Activated CD4-positive, alpha-beta T cell treated with anti-CD3 and anti-CD28 coated beads for 24 hours (primary cell): ENCODE measurements at places on chromosomes 6 and 20.

- DNase-seq, result no peak
These were observed 88.2 kb downstream of the MTFR2 start for GRCh38 chr6:136161950-136162349.

- no peak for DNase-seq
These were observed 77.5 kb upstream of the POPDC3 start for GRCh38 chr6:105257340-105257739.

DNA sequence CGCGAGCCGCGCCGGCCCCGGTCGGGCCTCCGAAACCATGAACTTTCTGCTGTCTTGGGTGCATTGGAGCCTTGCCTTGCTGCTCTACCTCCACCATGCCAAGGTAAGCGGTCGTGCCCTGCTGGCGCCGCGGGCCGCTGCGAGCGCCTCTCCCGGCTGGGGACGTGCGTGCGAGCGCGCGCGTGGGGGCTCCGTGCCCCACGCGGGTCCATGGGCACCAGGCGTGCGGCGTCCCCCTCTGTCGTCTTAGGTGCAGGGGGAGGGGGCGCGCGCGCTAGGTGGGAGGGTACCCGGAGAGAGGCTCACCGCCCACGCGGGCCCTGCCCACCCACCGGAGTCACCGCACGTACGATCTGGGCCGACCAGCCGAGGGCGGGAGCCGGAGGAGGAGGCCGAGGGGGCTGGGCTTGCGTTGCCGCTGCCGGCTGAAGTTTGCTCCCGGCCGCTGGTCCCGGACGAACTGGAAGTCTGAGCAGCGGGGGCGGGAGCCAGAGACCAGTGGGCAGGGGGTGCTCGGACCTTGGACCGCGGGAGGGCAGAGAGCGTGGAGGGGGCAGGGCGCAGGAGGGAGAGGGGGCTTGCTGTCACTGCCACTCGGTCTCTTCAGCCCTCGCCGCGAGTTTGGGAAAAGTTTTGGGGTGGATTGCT lies 1.3 kb downstream of the VEGFA start:
- DNase-seq, result peak; percentile 65

- no peak for DNase-seq
These were observed 47.5 kb downstream of the DSTN start for GRCh38 chr20:17617212-17617867.

DNA sequence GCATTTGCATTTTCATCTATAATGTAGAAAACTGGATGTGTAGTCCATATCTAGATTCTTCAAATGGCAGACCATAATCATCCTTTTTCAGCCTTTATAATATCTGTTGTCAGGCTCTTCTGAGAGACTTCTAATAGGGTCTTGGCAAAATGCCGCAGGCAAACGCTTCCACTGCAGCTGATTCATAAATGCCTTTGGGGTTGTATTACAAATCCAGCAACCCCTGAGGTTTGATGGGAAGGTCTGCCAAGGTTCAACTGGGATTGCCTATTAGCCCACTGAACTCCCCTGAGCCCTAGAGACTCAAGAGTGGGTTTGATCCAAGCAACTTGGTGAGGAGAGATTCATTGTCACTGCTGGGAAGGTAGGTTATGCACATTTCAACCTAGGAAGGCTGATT lies 365.2 kb upstream of the POU3F2 start:
- DNase-seq, result no peak
